ENCODE measurements at places on chromosomes 4 and X.

DNA sequence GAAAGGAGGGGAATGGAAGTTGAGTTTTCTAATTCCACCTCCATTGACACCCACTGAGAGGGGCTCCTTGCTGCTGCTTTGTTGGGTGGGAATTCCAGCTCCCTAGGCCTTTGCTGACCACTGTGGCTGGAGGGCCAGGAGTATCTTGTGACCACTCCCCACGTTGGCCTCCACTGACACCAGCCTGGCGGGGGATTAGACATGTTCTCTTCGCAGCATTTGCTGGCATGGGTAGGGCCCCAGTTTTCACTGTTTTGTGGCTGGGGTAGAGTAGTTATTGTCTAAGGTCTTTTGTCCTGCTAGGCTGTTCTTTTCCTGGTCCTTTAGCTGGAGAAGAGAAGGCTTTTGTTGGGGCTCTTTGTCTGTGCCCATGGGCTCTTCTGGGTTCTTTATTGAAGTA is 116.7 kb downstream of the CDKL5 start:
- no peak for DNase-seq

DNA sequence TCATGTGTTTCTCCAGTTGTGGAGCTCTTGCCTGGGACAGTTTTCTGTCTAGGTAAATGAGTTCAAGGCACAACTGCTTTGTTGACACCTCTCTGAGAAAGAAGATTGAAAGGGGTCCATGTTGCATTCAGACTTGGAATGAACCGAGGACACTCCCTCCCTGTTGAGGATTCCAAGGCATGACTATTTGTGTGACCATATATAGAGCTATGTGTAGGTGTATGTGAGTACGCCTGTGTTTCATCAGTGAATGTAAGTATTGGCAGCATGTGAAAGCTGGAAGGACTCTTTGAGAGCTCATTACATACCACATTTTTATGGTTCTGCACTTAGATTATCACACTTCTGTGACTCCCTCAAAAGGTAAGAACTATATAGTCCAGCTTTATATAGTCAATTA is 3.4 kb downstream of the HEPH start:
- no peak for DNase-seq

GRCh38 chr4:154491341-154492271 is at the start of gene DCHS2:
DCHS2 (minus strand) TSS chr4:154491799; CDS start chr4:154491355, 444 bp downstream.
- DNase-seq: no peak

GRCh38 chr4:77742054-77742453 is 77.1 kb downstream of the CNOT6L start:
- DNase-seq: no peak

DNA sequence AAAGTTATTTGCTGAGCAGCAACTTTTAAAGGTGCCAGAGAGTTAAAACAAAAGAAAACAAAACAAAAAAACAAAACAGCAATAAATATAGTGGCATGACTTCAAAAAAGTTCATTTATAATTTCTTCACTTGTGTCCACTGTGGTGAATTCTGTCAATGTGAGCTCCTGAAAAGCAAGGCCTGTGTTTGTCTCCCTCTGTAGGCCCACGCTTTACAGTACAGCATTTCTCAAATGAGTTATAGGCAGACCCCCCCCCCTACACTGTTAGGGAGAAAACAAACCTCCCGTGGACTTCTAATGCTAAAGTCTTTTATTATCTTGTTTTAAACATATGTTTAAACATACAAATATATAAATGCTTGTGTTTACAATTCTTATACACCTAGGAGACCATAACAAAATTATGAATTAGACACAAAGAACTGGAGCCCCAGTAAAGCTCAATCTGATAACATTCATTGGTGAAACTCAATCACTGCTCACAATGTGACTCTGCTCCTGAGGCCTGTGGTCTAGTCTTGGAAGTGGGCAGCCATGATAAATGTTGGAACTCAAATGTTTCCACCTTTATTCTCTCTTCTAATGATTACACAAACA is 47.0 kb upstream of the SCOC start:
- DNase-seq: no peak

DNA sequence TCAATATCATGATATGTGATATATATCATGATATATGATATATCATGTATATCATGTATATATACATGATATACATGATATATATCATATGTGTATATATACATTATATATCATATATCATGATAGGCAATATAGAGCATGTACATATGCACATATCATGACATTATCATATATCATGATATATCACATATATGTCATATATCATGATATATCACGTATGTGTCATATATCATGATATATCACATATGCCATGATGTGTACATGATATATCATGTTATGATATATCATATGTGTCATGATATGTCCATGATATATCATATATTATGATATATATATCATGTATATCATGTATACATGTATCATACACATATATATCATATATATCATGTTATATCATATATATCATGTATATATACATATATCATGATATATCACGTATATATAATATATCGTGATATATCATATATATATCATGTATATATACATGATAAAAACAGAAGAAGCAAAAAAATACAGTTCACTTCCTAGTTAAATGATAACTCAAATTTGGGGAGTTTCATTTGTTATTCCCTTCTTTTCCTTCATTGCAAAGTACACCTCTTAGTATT is 670.1 kb upstream of the EPHA5 start:
- no peak for DNase-seq

- no peak for DNase-seq
Measured at GRCh38 chrX:48663241-48663640, 20.4 kb upstream of the WAS start.

DNA sequence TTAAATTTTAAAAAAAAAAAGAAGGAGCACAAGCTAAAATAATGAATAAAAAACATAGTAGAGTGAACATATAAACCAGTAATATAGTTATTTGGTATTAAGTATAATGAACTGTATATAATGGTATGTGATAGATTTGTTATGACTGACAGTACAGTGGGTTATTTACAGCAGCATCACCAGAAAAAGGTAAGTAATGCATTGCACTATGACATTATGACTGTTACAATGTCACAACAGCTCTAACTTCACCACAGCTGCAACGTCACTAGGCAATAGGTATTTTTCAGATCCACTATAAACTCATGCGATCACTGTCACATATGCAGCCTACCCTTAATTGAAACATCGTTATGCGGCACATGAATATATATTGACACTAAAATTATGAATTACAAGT is 72.5 kb downstream of the COX7B2 start:
- DNase-seq: no peak

DNA sequence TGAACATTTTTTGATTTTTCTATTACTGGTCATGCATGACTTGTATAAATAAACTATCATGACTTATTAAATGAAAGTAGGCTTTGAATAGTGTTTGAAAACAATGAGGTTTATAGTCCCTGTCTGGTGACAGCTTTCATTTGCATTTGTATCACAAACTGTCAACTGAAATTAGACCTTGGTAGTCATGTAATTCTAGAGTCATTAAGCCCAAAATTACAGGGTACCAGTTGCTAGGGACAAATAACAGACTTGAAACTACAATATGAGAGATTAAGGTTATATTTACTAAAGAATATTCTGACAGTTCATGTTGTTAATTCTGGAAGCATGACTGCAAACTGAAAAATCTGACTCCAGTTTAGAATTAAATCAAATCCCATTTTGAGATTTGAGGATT is 9.2 kb upstream of the VAMP7 start:
- DNase-seq: no peak

DNA sequence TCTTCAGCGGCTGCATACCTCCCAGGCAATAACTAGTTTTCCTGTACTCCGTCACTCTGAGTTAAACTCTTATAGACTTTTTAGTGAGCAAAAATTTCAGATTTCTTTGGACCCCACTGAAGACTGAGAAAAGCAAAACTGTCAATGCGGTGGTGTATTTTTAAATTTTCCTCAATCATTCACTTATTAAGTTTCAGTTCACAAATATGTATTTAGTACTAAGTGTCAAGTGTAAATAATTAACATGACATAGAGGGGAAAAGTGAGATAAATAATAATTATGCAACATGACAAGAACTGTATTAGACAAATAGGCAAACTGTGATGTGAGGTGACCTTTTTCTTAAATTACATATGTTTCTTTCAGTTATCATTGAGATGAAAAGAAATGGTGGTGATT is 124.4 kb downstream of the NAF1 start:
- DNase-seq: no peak

GRCh38 chr4:151950993-151951670 is 190.3 kb upstream of the GATB start:
- no peak for DNase-seq

- no peak for DNase-seq
Measured at GRCh38 chr4:29046781-29047180, 1673.4 kb upstream of the PCDH7 start.

Measured in esophagus squamous epithelium (tissue), 5 donors.